ENCODE measurements at places on chromosomes 13 and 19.

DNA sequence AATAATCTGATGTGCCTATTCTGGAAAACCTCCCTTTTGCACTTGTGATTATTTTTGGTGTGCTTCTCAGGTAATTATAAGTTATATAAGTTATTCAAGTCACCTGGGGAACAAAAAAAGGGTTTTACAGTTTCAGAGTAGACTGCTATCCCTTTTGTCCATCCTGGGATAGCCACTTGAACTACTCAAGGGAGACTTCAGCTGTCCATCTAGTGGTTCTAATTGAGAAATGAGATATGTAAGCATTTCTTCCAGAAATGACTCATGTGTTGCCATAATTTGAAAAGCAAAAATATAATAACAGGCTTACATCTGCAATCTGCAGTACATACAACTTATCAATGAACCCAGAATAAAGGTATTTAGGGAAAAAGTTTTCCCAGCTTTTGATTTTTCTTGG lies 20.4 kb downstream of the UBL3 start:
- DNase-seq: no peak

GRCh38 chr13:46866150-46866549 lies 30.7 kb downstream of the HTR2A start:
- DNase-seq: peak; percentile 13

DNA sequence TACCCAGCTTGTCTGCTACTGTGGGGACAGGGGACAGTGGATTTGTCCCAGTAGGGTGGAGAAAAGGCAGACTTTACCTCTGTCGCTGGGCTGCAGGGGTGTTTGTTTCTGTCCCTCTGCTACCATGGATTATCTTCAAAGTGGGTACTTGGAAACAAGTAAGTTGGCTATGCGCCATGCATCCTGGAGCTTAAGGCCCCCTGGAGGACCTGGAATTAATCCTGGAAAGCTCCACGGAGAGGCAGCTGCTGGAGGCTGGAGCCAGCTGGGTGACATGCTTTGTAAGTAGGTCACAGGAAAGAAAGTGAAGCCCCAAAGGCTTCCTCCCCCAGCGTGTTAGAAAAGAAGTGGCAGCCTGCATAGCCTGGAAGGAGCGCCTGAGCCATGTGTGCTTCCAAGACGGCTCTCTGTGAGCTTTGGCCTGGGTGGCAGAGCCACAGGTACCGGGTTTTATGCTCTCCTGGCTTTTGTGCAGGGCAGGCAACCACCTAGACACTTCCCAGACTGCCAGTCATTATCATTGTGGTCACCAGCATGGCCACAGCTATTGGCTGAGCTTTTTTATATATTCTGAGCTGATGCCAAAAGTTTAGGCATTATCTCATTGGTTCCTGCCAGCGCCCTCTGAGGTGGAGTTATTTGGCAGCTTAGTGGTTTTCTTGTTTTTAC lies 9.5 kb downstream of the B3GLCT start:
- DNase-seq: no peak

DNA sequence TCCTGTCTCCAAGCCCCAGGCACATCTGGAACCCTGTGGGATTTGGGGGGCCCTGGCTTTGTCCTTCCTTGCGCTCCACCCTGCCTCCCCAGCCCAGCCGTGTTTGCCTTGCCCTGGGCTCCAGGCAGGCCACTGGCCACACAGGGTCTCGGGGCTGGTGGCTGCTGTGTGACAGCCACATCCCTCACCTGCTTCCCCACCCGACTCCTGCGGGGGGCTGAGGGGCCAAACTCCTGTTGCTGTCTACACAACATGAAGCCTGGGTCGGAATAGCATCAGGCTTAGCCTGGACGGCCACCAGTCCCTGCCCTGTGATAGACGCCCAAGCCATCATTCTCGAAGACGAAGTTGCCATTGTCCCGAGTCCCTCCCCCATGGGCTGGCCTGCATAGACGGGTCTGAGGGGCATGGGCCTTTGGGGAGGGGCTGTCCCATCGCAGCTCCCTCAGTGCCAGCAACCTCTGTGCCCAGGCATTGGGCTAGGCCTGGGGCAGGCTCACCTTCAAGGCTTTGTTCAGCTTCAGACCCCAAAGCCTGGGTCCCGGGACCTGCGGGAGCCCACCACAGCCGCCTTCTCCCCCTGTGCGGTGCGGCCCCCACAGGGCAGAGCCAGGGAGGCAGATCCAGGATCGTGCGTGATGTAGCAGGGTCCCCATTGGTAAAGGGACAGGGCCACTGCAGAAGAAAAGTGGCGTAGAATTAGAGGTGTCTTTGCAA lies 15.5 kb upstream of the TEKTIP1 start:
- DNase-seq: no peak

- no peak for DNase-seq
These were observed 5.0 kb upstream of the MICU2 start for GRCh38 chr13:21608961-21609360.

- no peak for DNase-seq
These were observed 5.0 kb upstream of the PDS5B start for GRCh38 chr13:32581177-32581786.

- no peak for DNase-seq
These were observed 7.0 kb downstream of the PIP5K1C start for GRCh38 chr19:3693025-3693925.

- no peak for DNase-seq
These were observed 6.3 kb downstream of the TEAD2 start for GRCh38 chr19:49355909-49356353.

GRCh38 chr19:48364598-48365348 lies 606 bp downstream of the SYNGR4 start:
- DNase-seq: no peak

- no peak for DNase-seq
These were observed 11.0 kb downstream of the CYTH2 start for GRCh38 chr19:48480183-48480557.

DNA sequence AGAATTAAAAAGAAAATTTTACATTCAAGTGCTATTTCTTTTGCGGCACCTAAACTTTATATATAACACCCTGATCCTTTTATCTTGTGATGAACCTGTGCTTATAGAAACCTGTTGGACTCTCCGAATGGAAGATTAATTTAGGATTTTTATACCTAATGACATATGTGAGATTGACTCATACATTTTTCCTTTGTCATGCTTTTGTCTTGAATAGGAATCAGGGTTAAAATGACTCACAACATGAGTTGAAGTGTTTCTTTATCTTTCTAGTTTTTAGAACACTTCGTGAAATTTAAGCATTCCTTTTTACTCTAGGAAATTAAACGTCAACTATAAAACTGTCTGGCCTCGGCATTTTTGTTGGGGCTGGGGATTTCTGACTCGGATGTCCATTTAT lies 378.9 kb downstream of the PCDH20 start:
- no peak for DNase-seq

GRCh38 chr13:30408319-30409101 lies 13.8 kb upstream of the UBE2L5 start:
- DNase-seq: peak; percentile 94

- no peak for DNase-seq
These were observed 9.8 kb downstream of the PLK5 start for GRCh38 chr19:1533510-1534150.

GRCh38 chr13:28463481-28463880 lies 31.4 kb downstream of the FLT1 start:
- no peak for DNase-seq

- DNase-seq: peak; percentile 19
These were observed 339.0 kb downstream of the RFC3 start for GRCh38 chr13:34156841-34157365.

DNA sequence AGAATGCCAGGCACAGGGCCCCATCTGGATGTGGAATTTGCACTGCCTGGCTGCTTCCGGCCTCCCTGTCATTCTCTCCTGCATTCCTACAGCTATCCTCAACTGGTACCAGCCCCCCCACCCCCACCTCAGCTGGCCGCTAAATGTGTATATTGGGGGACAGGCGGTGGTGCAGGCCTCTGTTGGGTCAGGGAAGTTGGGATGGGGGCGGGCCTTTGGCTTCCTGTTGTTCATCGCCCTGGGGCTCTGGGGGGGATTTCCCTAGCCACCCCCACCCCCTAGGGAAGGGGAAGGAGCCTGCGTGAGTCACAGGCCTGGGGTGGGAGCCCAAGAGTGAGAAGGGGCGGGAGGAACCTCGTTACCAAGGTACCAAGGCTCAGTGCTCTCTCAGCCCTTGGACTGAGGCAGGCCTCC lies 10.6 kb downstream of the POU2F2 start:
- no peak for DNase-seq

DNA sequence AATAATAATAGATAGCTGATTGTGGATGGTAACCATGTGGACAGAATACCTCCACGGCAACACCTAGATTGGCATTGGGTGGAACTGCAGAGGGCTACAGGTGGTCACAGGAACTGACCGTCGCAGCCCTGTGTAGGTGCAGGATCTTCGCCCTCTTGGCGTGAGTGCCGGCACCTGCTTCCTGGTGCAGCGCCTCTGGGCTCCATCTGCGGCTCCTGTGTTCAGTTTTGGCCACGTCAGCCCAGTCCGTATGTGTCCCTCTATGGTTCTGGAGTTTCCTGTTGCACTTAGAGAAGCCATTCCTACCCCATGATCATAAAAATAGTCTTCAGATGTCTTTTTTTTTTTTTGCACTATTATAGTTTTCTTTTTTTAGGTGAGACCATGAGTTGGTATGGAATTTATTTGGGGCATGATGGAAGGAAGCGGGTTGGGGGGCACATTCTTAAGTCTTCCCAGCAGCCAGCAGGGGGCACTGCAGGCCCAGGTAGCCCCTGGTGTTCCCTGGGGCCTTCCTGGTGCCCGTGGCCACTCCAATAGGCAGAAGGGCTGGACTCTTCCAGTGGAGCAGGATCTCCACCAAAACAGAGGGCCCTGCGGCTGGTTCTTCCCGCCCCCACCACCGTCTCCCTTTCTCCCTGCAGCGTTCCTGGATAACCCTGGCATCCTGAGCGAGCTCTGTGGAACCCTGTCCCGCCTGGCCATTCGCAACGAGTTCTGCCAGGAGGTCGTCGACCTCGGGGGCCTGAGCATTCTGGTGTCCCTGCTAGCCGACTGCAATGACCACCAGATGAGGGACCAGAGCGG lies 10.1 kb upstream of the SLC25A42 start:
- peak; percentile 60 for DNase-seq

GRCh38 chr13:94248454-94249228 lies 230.8 kb downstream of the DCT start:
- no peak for DNase-seq

DNA sequence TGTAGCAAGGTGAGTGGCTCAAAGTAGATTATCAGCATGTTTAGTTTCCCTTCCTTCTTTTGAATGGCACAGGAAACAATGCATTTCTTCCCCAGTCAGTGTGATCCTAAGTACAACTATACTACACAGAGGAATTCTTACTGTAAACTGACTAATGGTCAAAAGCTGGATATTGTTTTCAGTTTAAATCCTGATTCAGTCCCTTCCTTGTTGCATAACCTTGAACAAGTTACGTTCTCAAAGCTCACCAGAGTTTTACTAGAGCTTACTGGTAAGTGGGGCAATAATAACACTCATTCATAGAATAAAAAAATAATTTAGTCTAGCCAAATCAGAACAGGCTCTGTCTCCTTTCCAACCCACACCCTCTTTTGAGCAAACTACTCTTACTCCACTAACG lies 180.1 kb downstream of the POSTN start:
- no peak for DNase-seq

- DNase-seq: no peak
These were observed 46.0 kb upstream of the RANBP3 start for GRCh38 chr19:6023936-6024335.

- no peak for DNase-seq
These were observed at the start of gene TYROBP for GRCh38 chr19:35908010-35908441. TYROBP (minus strand) TSS chr19:35908295; CDS start chr19:35908228, 67 bp downstream.

- DNase-seq: no peak
These were observed 279.9 kb downstream of the NHLRC3 start for GRCh38 chr13:39318161-39318560.

- no peak for DNase-seq
These were observed 458.1 kb upstream of the ARGLU1 start for GRCh38 chr13:107025991-107026390.

GRCh38 chr19:3852614-3853254 lies 16.1 kb downstream of the ZFR2 start:
- no peak for DNase-seq

- no peak for DNase-seq
These were observed 98.7 kb downstream of the FAM216B start for GRCh38 chr13:42880056-42880605.

GRCh38 chr19:30870876-30871275 lies 478.4 kb downstream of the TSHZ3 start:
- no peak for DNase-seq

DNA sequence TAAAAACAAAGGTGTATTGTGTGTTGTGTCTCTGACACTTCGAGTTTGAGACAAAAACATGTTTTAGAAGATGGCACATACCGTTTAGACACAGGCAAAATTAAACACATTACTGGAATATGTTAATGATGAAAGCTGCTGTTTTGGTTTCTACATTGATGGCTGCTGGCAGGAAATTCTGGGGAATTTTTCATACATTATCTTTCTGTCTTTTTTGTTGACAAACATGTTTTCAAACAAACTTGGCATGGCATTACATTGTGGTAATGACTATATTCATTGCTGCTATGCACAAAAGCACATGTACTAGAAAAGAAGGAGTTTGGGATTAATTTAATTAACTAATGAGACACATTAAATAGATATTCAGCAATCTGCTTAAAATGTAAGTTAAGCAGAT lies 1187.6 kb downstream of the OLFM4 start:
- no peak for DNase-seq

DNA sequence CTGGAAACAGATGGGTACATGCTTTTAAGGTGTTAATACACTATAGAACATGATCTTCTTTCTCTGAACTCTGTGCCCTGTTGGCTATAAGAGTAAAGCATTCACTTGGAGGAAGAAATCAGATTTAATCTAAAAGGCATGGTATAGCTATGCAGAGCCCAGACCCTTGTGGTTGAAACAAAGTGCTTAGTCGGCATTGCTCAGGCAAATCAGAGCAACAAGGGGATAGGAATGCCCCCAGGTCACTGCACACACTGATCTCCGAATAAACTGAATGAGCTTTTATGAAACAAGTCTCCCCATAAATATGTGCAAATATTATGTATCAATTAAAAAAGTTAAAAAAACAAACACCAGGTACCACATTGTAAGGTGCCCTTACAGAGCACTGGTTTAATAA lies 52.0 kb upstream of the RGCC start:
- no peak for DNase-seq

- DNase-seq: no peak
These were observed 17.7 kb downstream of the CRTC1 start for GRCh38 chr19:18701250-18701608.

DNA sequence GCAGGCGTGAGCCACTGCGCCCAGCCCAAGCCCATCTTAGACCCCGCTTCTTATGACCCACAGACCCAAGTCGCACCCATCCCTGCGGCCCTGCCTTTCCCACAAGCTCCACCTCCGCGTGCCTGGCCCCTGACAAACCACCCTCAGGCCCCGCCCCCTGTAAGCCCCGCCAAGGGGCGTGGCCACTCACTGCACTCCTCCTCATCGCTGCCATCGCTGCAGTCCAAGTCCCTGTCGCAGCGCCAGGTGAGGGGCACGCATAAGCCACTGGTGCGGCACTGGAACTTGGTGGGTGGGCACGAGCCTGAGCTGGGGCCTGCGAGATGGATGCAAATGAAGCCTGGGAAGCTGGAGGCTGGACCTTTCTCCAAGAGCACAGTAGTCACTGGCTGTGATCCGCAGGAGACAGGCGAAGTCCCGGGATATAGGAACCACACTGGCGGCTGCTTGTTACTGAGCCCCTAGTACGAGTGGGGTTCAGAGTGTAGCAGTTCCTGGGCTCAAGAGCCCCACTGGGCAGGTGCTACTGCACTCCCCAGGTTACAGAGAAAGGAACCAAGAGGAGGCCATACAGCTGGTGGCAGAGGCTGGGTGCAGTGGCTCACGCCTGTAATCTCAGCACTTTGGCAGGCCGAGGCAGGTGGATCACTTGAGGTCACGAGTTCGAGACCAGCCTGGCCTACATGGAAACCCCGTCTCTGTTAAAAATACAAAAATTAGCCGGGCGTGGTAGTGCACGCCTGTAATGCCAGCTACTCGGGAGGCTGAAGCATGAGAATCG lies 3.1 kb downstream of the CD320 start:
- peak; percentile 9 for DNase-seq

All from progenitor cell of endocrine pancreas (in vitro differentiated cells).